Fibroblast of lung (primary cell): ENCODE measurements at places on chromosomes 12 and 14. TPM values are rescaled to one million over a fixed set of nuclear protein-coding genes. Genes with fewer than 3 reads are reported as not detected.

SSPN gene
- total RNA-seq, result 9.8 and 18.5 TPM in 2 replicates

PTPRO gene
- 0.26 and 0.33 TPM in 2 replicates for total RNA-seq

FAM90A1 gene
- total RNA-seq, result 0.26 and 0.33 TPM in 2 replicates

CCND2 gene
- total RNA-seq, result 35.2 and 37.3 TPM in 2 replicates

MYF6 gene
- under 0.01 TPM in 1 of 2 replicates, not detected in the other for total RNA-seq

EPYC gene
- total RNA-seq, result not detected in 2 replicates

KCNJ8 gene
- 7.4 and 13.2 TPM in 2 replicates for total RNA-seq

GRCh38 chr12:63857771-63858670 lies 13.5 kb downstream of the SRGAP1 start:
- peak; percentile 50 for DNase-seq

DNA sequence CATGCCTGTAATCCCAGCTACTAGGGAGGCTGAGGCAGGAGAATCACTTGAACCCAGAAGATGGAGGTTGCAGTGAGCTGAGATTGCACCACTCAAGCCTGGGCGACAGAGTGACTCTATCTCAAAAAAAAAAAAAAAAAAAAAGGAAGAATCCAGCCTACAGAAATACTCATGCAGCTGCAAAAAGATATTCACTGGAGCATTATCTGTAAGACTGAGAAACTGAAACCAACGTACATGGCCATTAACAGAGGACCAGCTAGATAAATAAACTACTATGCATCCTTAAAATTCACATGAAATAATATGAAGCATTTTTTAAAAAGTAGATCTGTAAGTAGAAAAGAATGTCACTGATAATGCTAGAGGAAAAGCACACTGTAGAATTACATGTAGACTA lies 3.5 kb downstream of the SLC7A7 start:
- DNase-seq, result no peak

GRCh38 chr12:18990856-18991255 lies 138.7 kb upstream of the PLEKHA5 start:
- DNase-seq, result peak; percentile 6

DNA sequence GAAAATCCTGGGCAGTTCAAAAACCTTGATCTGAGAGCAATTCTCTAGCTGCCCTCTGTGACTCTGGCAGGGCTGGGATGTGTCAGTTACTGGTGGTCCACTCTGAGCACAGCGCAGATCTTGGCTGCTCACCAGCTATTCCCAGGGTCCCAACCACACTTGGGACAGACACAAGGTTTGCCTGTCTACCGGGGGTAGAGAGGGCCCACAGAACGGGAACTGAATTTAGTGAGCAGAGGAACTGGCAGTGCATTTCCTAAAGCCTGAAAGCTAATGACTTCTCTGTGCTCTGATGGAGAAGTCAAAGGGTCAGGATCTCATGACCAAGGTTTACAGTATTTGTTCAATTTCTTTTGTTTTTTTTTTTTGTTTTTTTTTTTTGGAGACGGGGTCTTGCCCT lies 2.6 kb downstream of the PDE6H start:
- DNase-seq, result no peak

TRIAP1 gene
- total RNA-seq, result 26.5 and 29.6 TPM in 2 replicates

C12orf54 gene
- total RNA-seq, result not detected in 2 replicates
